ENCODE measurements at places on chromosomes 7 and 10.

DNA sequence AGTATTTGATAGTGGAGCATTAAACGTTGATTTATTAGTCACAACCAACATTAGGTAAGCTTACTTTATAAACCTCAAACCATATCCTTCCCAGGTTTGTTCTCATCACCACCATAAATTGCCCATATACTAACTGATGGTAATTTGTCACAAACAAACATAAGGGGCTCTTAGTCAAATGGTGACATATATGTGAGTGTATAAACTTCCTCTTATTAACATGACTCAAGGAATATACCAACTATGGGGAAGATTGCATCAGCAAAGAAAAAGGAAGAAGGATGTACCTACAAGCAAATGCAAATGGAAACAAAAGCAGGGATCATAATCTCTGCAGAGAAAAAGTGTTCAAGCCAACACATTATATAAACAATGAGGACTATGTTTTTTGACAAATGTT is 418.2 kb upstream of the AKR1E2 start:
- DNase-seq: no peak

DNA sequence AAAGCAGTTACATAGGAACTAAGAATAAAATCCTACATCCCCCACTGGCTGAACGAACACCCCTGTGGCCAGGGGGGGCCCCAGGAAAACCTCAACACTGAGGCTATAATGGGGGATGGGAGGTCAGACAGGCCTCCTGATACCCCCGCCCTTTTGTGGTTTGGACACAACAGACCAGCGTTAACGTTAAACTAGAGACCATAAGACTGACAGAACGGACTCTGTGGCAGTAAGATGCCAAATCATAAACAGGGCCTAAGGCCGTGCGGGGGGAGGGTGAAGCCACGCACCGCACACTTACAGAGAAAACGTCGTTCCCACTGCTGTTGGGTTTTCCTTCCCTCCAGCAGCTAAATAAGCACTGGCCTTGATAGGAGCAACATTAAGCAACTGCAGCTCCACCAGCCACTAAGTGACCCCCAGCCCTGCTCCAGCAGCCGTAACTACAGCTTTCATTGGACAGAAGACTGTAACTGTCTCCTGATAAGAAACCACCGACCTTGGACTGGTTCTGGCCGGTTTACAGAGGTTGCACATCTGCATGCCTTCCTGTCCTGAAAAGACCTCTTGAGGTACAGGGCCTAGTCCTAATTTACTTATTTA is 3.4 kb upstream of the PPP2R2D start:
- DNase-seq: no peak

DNA sequence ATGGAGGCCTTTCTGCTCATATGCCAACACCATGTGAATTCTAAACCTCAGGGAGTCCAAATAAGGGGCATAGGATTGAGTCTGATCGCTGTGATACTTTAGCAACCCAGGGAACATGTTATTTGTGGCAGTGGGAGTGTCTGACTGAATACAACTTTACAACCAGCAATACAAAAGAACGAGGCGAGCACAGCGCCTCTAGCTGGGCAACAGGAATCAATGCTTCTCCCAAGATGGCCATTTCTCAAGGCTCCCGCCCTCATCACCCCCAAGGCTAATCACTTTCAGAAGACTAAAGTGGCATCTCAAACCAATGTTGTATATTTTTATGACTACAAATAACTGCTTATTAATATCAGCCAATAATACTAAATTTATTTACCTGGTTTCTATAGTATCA is 28.1 kb downstream of the YWHAG start:
- DNase-seq: no peak

- DNase-seq: no peak
These were observed 53.8 kb downstream of the PARP12 start for GRCh38 chr7:140008755-140009610.

GRCh38 chr10:102434394-102435132 is 2.2 kb upstream of the CUEDC2 start:
- no peak for DNase-seq

GRCh38 chr10:125174360-125174759 is 14.0 kb upstream of the CTBP2 start:
- DNase-seq: no peak

- no peak for DNase-seq
These were observed 438 bp downstream of the ARID5B start for GRCh38 chr10:61901829-61902444.

DNA sequence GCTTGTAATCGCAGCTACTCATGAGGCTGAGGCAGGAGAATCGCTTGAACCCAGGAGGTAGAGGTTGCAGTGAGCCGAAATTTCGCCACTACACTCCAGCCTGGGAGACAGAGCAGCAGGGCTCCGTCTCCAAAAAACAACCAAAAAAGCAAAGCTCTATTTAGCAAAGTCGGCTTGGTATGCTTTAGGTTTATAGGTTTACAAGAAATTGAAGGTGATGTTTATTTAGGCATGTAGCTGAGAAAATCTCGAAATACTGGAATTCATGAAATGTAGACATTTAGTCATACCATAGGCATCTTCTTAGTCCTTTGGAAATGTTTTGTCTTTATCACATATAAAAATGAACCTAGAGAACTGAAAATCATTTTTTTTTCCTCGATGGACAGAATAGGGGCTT is 453.8 kb upstream of the ANKRD30A start:
- DNase-seq: no peak

DNA sequence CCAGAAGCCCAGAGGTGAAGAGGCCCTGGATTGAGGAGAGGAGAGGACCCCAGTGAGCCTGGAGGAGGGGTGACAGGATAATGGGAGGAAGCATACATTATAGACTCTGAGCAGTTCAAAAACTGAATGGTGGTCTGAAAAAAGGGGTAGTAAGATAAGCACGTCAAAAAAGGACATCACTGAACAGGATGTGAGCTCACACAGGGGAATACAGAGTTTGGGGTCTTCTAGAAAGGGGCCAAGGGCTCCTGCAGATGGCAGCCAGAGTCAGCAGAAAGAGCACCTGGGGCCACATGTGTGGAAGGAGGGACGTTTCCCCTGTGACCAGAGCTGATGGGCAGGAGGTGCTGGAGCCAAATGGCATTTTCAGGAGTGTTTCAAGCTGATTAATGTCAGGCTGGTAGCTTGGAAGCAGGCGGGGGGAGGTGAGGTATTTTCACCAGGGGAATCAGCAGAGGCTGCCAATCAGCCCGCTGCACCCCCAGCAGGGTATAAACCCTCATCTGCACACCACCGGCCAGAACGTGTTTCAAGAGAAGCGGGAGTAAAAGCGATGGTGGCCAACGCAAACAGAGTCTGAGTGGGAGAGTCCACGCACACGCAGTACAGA is 85.8 kb downstream of the TNS3 start:
- DNase-seq: no peak

DNA sequence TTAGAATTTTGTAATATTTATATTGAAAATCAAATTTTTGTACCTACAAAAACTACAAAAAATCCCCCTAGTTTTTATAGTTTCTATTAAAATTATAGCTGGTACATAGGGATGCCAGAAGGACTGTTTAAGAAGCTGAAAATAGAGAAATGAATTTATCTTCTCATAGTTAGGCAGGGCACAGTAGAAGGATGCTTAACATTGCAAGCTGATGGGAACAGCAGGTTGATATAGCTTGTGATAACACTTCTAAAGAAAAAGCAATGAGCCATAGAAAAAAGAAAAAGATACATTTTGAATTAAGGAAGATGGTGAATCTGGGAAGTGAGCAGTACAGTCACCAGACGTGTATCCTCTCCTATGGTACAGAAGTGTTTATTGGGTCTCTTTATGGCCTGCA is 32.0 kb downstream of the PTEN start:
- DNase-seq: no peak

GRCh38 chr10:122637376-122637775 is 62.3 kb downstream of the C10orf120 start:
- DNase-seq: no peak

- no peak for DNase-seq
These were observed 6.4 kb upstream of the MYL10 start for GRCh38 chr7:101635484-101635883.

- no peak for DNase-seq
These were observed 40.9 kb upstream of the ANLN start for GRCh38 chr7:36348771-36349170.

DNA sequence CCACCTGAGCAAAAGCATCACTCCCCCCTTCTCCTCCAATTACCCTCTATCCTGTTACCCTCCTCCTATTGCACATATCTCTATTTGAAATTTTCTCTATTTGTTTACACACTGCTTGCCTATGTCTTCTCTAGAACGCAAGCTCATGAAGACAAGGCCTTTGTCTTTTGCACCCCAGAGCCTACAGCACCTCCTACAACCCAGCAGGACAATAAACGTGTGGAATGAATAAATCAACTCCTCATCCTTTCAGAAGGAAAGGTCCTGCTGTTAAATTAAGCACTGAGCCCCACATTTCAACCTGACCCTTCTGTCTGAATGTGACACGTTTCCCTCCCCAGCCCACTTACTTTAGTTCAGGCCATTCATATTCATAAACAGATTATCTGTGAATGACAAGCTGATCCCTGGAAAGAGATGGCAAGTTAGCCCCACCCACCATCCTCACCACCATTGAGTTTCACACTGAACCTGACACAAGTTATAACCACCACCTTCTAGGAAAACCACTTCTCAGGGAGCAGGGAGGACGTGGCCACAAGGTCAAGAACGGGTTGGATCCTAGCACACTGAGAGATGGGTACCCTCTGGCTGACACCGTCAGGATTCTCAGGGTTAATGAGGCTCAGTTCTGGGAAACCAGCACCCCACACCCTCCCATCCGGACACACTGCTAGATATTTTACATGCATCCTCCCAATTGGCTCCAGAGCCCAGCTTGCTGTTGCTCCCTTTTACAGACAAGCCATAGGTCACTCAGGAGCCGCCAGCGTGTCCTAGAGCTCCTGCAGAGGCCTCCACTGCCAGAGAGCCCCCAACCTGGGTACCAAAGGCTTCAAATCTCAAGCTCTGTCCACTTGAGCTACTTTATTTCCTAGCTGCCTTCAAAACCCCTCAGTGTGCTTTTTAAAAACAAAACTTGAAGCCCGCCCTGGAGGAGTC is 934 bp downstream of the PRTFDC1 start:
- DNase-seq: no peak

DNA sequence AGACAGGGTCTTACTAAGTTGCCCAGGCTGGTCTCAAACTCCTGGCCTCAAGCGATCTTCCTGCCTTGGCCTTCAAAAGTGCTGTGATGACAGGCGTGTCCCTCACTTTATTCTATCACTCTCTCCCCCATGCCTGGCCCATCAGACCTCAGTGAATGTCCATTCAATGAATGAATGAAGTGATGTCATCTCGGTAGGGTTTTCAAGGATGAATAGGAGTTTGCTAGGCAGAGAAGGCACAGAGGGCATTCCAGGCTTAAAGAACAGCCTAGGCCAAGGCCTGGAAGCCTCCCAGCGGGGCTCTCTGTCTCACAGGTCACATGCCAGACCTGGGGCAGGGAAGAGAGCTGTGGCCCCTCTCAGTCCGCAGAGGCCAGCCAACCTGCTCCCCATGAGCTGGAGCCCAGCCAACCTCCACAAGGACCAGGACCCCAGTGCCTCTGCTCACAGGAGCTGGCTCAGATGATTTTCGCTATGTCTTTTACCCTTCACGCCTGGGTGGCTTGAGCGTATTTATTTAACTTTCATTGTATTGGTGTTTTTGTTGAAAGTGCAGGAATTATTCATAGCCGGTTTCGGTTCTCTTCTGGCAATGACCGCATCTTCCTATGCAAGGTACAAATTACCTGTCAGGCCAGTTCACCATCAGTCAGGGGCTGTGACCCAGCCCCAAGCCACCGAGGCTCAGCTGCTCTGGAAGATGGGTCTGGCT is 11.8 kb upstream of the TNRC18 start:
- DNase-seq: no peak

GRCh38 chr7:42913591-42913990 is 1.7 kb upstream of the C7orf25 start:
- DNase-seq: no peak

GRCh38 chr10:128498378-128498730 is 372.1 kb upstream of the MKI67 start:
- no peak for DNase-seq

GRCh38 chr10:1413823-1414222 is 323.5 kb downstream of the ADARB2 start:
- DNase-seq: no peak

- no peak for DNase-seq
These were observed 45.4 kb downstream of the FBXW4 start for GRCh38 chr10:101649525-101650085.

- no peak for DNase-seq
These were observed 320.3 kb downstream of the SFMBT2 start for GRCh38 chr10:7090529-7090928.

DNA sequence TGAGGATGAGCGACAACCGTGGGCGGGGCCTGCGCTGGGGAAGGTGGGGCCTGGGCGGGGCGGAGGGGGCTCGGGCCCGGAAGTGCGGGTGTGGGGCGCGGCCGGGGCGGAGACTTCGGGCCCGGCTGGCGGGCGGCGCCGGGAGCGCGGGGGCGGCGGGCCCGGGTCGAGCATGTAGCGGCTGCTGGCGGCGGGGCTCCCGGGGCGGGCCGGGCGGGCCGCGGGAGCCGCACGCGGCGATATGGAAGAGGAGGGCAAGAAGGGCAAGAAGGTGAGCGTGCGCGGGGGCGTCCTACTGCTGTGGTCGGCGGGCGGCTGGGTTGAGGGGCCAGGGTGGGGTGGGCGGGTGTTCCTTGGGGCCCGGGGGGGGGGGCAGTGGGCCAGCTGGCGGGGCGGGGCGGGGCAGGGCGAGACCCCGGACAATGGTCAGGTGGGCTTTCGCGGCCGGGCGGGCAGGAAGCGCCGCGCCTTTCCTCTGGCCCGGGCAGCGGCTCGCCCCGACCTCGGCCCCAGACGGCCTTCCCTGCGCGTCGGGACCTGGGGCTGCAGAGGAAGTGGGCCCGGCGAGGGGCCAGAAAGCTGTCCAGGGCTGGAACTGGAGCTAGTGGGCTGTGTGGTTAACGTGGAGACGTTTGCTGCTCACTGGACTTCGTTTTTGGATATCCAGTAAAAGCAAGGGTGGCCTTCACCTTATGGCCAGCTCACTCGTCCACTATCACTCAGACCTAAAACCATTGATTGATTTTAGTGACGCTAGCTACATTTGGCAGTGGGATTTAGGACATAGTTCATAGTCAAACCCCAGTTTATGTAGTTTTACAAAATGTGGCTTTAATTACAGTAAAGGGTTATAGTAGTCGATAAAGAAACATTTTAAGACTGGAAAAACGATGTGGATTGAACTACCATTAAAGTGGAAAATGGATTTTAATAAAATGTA is at the start of gene CCM2:
Gene CCM2 (plus strand): TSS at position 109 of the 940 bp plus-strand sequence. CDS start 133 bp downstream, at position 242.
- no peak for DNase-seq

DNA sequence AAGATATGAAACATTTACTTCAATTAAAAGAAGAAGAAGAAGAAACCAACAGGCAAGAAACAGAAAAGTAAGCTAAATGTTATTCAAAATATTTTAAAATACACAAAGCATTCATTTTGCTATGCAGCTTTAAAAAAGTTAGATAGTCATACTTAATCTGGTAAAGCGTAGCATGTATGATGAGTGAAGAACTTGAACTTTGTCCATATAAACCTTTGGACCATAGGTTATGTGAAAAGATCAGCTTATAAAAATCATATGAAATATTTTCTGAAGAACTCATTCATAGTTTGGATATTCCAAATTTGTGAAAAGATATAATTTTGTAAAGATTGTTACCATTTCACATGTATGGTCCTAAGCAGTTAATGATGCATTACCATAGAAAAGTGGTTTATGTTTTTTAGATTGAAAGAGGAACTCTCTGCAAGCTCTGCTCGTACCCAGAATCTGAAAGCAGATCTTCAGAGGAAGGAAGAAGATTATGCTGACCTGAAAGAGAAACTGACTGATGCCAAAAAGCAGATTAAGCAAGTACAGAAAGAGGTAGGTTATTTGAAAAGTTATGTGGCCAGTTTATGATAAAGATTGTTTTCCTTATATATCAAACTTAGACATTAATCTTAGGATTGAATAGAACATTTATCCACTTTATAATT is 37.3 kb downstream of the KIF20B start:
- no peak for DNase-seq

- DNase-seq: no peak
These were observed 152.1 kb upstream of the LYZL2 start for GRCh38 chr10:30781670-30782121.

All from stimulated activated CD8-positive, alpha-beta memory T cell treated with anti-CD3 and anti-CD28 coated beads, Interleukin-12 subunit alpha, Interleukin-12 subunit beta, amount 100 ng/mL, for 4 hours (primary cell).